ENCODE measurements at places on chromosomes 2 and 18.

GRCh38 chr2:136247204-136247950 lies 129.4 kb upstream of the CXCR4 start:
- no peak for DNase-seq

DNA sequence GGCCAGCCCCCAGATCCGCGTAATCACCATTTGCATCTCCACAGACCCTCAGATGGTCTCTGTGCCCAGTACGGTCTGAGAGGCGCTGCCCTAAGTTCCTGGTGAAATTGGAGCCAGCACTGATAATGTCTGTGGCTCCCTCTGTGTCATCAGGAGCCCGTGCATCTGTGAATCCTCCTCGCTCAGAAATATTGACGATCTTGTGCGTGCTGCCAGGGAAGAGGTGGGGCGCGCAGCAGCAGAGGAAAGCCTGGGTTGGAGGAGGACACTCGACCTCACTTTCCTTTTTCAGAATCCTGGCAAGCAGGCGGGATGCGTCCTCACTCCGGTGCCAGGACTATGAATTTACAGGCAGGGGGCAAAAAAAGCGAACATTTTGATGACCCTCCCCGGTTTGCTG lies 686.1 kb upstream of the SALL3 start:
- no peak for DNase-seq

GRCh38 chr2:170176212-170176611 lies 1.7 kb upstream of the MYO3B start:
- no peak for DNase-seq

- DNase-seq = no peak
These were observed 81.1 kb upstream of the GLI2 start for GRCh38 chr2:120654381-120655134.

DNA sequence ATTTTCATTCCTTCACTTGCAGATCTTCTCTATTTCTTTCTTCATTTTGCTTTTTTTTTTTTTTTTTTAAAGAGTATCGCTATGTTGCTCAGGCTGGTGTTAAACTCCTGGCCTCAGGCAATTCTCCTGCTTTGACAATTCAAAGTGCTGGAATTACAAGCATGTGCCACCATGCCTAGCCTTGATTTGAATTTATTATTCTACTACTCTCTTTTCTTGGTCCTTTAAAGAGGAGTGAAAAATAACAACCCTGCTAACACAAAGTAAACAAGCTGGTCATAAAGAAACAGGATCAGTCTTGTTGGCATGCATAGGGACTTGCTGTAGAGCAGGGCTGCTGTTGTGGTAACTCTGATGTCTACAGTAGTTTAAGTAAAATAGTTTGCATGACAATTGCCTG lies 1615.3 kb upstream of the ZEB2 start:
- DNase-seq = no peak

DNA sequence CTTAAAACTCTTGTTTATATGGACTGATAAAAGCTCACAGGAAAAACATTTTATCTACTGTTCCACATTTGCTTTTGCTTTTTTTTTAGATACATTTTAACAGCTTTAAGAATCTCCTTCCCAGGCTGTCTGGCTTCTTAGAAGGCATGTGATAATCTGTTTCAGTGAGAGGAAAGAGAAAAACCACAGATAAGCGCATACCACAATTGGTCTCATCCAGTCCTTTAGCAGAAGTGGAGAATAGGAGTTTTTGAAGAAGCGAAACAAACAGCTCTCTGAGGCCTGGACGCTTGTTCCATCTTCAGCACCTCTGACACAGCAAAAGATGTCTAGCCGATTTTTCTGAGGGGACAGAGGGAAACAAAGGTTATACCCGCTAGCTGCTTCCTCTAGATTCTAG lies 37.6 kb downstream of the RMC1 start:
- no peak for DNase-seq

Measured in fibroblast of gingiva (primary cell).